Hematopoietic multipotent progenitor cell treated with erythropoietin and hydrocortisone succinate and interleukin-3 and kit ligand, for 6 days (in vitro differentiated cells): ENCODE measurements at places on chromosomes 6 and 20.

GRCh38 chr6:144264270-144265060, 20.7 kb upstream of the UTRN start:
- no peak for DNase-seq

GRCh38 chr20:5402903-5403531, 86.3 kb upstream of the PROKR2 start:
- peak; percentile 70 for DNase-seq

DNA sequence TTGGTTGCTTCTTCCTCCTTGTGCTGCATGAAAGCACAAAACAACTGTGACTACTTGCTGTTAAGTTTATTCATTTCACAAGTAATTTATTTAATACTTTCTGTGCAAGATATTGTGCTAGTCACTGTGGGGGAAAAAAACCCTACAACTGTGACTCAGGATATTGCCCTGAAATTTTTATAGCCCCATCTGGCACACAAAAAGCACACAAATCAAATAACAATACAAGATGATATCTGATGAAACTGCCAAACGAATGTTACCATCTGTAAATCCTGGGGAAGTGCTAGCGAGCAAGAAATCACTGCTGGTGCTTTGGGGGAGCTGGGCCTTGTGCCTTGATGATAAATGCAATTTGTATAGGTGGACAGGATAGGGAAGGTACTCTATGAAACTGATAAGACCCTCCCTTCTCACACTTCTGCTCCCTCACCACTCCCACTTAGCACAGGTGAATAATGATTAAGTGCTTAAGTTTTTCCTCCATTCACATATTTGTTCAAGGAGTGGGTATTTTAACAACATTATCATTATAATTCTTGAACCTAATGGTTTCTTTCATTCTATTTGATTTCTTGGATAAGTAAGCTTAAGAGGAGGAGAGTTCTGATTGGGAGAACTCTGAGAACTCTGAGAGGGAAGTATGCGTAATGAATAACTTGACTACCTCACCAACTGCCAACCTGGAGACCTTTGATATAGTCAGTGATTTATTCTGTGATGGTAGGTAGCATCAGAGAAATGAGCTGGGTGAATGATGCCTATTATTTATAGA, 115.3 kb downstream of the RTN4IP1 start:
- no peak for DNase-seq

- no peak for DNase-seq
Measured at GRCh38 chr6:10970731-10971130, 73.4 kb downstream of the ELOVL2 start.

GRCh38 chr6:132752255-132752654, 5.4 kb downstream of the VNN2 start:
- no peak for DNase-seq

DNA sequence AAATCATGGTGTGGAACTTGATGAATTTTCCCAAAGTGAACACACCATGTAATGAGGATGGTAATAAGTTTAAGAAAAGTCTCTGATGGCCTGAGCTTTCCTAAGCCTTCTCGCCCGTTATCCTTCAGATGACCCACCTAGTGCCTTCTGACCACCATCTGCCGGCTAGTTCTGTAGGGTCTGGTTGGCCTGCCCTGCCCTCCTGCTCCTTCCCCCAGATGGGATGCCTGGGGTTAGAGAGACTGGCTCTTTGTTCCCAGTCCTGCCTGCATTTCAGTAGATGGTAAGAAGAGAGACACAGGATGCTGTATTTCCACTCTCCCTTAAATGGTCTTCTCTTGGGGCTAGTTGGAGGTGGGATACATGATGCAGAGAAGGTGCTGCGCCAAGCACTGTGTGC, 43.0 kb downstream of the TIAM2 start:
- DNase-seq = no peak

DNA sequence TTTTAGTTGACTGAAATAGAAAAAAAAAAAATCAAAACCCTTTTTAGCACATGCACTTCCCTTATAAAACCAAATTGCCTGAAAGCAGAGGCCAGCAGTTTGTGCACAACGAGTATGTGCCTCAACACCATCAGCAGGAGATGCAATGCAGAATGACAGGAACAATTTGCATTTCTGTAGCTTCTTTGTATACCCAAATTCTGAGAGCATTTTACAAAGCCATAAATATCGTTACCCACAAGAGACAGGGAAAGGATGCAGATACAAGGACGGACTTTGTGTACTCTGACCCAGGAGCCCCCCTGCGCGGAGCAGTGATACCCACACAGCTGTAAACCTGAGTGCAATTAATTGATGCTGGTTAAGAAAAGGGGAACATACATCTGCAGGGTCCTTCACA, 285.6 kb downstream of the PRKN start:
- no peak for DNase-seq

- DNase-seq = no peak
Measured at GRCh38 chr6:32889533-32889932, 35.5 kb downstream of the PSMB9 start.

- peak; percentile 81 for DNase-seq
Measured at GRCh38 chr20:3203315-3204123, 963 bp downstream of the DDRGK1 start.

DNA sequence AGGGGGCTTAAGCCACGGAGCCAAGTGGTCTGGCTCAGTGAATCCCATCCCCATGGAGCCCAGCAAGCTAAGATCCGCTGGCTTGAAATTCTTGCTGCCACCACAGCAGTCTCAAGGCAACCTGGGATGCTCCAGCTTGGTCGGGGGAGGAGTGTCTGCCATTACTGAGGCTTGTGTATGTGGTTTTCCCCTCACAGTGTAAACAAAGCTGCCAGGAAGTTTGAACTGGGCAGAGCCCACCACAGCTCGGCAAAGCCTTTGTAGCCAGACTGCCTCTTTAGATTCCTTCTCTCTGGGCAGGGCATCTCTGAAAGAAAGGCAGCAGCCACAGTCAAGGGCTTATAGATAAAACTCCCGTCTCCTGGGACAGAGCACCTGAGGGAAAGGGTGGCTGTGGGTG, 25.5 kb upstream of the IL20RA start:
- no peak for DNase-seq

GRCh38 chr6:36484736-36485135, 41.9 kb downstream of the KCTD20 start:
- DNase-seq = no peak

- DNase-seq = no peak
Measured at GRCh38 chr20:47761482-47762047, 23.7 kb downstream of the SULF2 start.

DNA sequence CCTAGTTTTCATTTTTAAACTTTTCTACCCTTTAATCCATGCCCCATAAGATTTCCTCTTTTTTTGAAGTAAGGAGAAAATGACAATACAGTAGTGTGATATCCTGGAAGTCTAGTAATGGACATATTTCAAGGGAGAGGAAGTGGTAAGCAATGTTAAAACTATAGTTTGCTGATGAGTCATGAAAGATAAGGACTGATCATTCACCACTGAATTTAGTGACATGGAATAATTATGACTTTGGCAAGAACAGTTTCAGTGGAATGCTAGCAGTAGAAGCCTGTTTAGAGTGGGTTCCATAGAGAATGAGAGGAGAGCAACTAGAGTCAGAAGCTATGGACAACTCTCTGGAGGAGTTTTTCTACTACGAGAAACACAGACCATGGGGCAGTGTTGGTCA, 24.9 kb upstream of the SLC2A12 start:
- peak; percentile 27 for DNase-seq

DNA sequence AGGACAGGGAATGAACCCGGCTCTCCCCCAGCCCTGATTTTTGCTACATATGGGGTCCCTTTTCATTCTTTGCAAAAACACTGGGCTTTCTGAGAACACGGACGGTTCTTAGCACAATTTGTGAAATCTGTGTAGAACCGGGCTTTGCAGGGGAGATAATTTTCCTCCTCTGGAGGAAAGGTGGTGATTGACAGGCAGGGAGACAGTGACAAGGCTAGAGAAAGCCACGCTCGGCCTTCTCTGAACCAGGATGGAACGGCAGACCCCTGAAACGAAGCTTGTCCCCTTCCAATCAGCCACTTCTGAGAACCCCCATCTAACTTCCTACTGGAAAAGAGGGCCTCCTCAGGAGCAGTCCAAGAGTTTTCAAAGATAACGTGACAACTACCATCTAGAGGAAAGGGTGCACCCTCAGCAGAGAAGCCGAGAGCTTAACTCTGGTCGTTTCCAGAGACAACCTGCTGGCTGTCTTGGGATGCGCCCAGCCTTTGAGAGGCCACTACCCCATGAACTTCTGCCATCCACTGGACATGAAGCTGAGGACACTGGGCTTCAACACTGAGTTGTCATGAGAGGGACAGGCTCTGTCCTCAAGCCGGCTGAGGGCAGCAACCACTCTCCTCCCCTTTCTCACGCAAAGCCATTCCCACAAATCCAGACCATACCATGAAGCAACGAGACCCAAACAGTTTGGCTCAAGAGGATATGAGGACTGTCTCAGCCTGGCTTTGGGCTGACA, 28.8 kb upstream of the ZBP1 start:
- DNase-seq = no peak

- DNase-seq = no peak
Measured at GRCh38 chr20:60040471-60041162, 82.4 kb downstream of the CDH26 start.

- DNase-seq = no peak
Measured at GRCh38 chr6:83008626-83009025, 57.0 kb downstream of the UBE3D start.

DNA sequence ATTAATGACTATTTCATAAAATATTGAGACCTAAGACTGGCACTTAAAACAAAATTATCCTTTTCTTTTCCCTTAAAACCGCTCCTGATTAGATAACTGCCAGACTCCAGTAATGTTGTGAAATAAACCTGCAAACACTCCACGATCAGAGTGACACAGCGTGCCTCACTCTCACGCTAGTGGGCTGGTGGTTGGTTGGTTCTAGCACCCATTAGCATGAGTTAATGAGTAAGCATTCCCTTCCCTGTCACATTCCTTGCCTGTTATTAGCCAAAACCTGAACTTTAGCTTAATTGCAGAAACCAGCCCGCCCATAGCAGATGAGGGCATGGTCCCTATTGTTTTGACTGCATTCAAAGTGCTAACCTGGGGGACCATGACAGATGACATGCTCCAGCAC, 193.4 kb downstream of the CD83 start:
- no peak for DNase-seq

DNA sequence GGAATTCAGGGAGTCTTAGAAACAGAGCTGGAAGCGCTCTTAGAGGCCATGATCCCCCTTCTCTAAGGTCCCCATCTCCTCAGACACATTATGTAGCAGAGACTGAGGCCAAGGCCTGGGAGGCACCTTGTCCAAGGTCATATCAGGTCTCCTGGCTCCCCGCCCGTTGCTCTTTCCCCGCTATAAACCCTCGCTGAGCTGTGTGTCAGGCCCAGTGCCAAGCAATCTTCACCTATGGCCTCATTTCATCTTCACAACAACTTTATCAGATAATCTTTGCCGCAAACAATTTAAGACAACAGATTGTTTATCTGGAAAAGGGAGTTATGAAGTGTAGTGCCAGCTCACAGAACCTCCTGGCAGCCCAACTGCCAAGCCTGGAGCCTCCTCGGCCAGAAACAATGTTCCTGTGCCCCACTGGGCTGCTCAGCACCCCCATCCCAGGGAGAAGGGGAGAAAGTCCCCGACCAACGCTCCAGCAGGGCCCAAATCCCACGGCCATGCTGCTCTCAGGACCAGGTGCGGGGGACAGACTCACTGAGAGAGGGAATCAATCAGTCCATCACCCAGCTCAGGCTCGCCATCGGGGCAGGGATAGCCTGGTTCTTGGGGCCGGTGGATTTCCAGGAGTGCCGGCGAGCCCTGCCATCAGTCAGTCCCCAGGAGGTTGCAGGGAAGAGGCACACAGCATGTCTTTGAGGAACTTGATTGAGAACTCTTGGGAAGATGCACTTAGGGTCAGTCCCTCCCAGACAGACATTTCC, 16.9 kb upstream of the FANCE start:
- DNase-seq = peak; percentile 21

GRCh38 chr6:148457137-148457842, 114.7 kb downstream of the SASH1 start:
- no peak for DNase-seq

DNA sequence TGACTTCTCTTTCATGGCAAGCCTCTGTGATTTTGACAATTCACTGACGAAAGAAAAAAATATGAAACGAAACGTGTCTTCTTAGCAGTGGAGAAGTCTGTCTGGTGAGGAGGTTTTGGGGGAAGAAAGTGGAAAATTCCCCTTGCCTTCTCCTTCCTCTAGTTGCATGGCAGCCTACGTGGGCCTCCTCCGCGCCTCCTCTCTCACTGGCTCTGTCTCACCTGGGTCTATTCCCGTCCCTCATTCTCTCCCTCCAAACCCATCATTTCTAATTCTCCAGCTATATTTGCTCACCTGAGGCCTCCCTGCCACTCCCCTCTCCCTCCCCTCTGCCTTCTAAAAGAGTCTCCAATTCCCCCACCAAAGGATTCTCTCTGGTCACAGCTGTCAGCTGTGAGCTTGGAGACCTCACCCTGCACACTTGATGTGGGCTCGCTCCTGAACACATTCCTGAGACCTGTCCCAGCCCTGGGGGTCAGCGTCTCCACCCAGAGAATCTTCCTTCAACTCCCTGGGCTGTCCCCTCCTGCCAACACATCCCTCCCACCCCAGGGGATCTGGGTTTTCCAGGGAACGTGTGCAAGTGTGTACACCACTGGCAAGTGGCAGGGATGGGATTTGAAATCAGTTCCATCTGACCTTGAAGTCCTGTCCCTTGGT, 159.6 kb upstream of the PMEPA1 start:
- DNase-seq = no peak

- no peak for DNase-seq
Measured at GRCh38 chr6:110728501-110728900, 86.8 kb downstream of the CDK19 start.

DNA sequence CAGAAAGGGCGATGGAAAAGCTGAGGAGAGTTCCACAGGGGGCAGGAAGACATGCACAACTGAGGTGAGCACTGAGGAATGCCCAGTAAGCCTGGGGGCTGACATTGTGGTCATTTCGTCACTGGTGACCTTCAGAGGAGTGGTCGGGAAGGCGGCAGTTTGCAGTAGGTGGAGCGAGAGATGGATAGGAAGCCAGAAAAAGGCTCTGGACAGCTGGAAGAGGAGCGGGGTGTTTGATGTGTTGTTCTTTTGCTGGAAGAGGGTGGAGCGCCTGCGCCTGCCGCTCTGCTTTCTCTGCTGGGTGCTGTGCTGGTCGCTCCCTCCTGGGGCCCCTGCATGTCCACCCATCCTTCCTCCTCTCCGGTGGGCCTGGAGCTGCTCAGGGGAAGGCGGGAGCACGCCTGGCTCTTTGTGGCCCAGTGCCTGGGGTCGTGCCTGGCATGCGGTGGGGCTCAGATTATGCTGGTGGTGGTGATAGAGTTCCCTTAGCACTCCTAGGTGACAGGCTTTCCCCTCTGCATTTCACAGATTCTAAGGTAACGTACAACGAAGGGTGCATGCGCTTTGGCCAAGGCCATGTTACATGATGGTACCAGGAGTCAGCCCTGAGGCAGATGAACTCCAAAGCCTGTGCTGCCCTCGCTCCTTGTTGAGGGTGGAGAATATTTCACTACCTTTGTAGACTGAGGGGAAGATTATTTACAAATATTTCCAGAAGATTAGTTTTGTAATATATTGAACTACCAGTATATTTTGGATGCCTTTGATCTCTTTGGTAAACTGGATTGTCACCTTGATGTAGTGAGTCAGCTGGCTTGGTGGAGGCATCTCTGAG, 20.9 kb downstream of the ARID1B start:
- no peak for DNase-seq
